ENCODE measurements at places on chromosomes 5 and 9. TPM values are rescaled to one million over a fixed set of nuclear protein-coding genes. Genes with fewer than 3 reads are reported as not detected.
A peak's percentile ranks its signal among the peaks of the same experiment; 100 is the strongest.

GRCh38 chr5:57175551-57176309 is 1.9 kb downstream of the GPBP1 start:
- H3K4me3 ChIP-seq = peak overlapping the region; percentile 98
- DNase-seq = no peak
- peaks cover 44% of the 10 kb centered on the region for H3K36me3 ChIP-seq
- H3K4me1 ChIP-seq = peaks cover 43% of the 10 kb centered on the region

- H3K36me3 ChIP-seq = no peaks in the 10 kb centered on the region
- no peaks in the 10 kb centered on the region for H3K4me1 ChIP-seq
- H3K27ac ChIP-seq = no peak overlapping the region
- H3K4me3 ChIP-seq = no peak overlapping the region
Observed at GRCh38 chr9:84609779-84610178, 59.8 kb upstream of the NTRK2 start.

DNA sequence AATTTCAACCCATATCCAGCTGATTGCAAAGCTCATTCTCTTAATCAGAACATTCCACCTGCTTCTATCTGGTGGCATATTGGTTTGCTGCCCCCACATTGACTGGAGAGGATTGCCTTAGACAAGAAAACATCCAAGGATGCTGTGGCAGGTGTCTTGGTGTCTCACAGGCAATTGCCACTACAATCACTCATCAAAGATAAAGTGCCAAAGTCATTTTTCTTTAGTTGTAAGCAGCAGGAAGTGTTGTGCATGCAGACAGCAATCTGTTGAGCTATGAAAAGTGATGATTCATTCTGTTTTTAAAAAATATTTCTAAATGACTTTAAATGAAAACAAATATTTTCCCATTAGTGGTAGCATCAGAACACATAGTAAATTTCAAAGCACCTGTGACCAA is 53.9 kb downstream of the CDH6 start:
- H3K4me1 ChIP-seq = no peaks in the 10 kb centered on the region
- H3K27me3 ChIP-seq = no peaks in the 10 kb centered on the region
- DNase-seq = no peak
- H3K36me3 ChIP-seq = no peaks in the 10 kb centered on the region
- H3K27ac ChIP-seq = no peak overlapping the region

DNA sequence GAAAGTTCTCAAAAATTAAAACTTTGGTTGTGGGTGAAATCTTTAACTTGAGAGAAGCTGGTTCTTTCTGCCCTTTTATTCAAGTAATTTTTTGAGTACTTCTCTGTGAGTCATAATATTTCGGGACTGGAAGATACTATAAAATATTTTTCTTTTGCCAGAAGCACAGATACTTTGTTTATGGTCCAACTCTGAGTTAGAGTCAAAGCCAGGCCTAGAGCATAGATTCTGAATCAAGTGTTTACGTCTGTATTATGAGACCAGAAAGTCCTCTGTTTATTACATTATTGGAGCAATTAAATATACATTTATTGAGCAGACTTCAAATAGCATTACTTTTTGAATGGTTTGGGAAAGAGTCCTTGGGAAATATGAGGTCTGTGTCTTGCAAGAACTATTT is 187.9 kb downstream of the FER start:
- no peak for DNase-seq
- H3K27me3 ChIP-seq = no peaks in the 10 kb centered on the region
- no peak overlapping the region for H3K4me3 ChIP-seq
- no peaks in the 10 kb centered on the region for H3K4me1 ChIP-seq
- H3K36me3 ChIP-seq = peaks cover 8% of the 10 kb centered on the region

DNA sequence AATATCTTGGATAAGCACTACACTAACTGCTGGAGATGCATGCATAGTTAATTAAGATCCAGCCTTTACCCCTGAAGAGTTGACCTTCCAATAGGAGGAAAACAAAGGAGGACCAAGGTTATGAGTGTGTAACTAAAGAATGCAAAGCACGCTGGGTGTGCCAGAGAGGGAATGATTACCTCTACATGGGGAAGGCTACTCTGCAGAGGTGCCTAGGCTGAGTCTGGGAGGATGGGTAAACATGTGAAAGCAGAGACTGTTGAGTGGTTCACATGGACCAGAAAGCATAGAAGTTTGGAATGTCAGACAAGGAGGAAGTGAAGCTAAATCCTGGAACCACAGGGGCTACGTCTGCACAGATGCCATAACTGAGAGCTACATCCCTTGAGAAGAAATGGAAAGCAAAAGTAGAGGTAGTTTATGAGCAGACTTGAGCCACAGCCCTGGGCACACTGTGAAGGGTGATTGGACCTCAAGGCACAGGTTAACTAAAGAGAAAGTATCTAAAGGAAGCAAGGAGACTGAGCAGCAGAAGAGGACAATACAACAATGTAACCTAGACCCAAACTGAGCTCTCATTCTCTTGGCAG is 176.2 kb downstream of the DENND1A start:
- no peak overlapping the region for H3K27ac ChIP-seq
- no peaks in the 10 kb centered on the region for H3K27me3 ChIP-seq
- DNase-seq = no peak
- H3K36me3 ChIP-seq = peaks cover 9% of the 10 kb centered on the region

GRCh38 chr5:128228521-128228920 is 145.0 kb downstream of the SLC12A2 start:
- H3K27me3 ChIP-seq = peaks cover 2% of the 10 kb centered on the region
- no peak overlapping the region for H3K27ac ChIP-seq
- no peaks in the 10 kb centered on the region for H3K36me3 ChIP-seq
- H3K4me1 ChIP-seq = peaks cover 2% of the 10 kb centered on the region

DNA sequence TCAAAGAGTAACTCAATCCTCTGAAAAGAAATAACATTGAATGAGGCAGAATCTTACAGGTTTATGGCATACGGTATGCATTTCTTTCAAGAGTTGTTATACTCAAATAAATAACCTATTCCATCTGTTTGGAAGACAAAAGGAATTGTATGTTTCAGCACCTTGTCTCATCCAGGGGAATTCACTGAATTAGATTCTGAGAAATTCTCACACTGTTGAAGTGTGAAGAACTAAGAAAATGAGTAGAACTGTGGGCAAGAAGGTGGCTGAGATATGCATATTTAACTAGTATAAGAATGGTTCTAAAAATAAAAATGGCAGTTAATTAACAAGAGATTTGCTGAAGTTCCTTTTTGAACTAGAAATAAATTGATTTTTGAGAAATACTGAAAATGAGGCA is 279.3 kb upstream of the DAP start:
- no peak overlapping the region for H3K4me3 ChIP-seq
- H3K4me1 ChIP-seq = no peaks in the 10 kb centered on the region
- no peak for DNase-seq
- H3K36me3 ChIP-seq = no peaks in the 10 kb centered on the region
- peaks cover 5% of the 10 kb centered on the region for H3K27me3 ChIP-seq

DNA sequence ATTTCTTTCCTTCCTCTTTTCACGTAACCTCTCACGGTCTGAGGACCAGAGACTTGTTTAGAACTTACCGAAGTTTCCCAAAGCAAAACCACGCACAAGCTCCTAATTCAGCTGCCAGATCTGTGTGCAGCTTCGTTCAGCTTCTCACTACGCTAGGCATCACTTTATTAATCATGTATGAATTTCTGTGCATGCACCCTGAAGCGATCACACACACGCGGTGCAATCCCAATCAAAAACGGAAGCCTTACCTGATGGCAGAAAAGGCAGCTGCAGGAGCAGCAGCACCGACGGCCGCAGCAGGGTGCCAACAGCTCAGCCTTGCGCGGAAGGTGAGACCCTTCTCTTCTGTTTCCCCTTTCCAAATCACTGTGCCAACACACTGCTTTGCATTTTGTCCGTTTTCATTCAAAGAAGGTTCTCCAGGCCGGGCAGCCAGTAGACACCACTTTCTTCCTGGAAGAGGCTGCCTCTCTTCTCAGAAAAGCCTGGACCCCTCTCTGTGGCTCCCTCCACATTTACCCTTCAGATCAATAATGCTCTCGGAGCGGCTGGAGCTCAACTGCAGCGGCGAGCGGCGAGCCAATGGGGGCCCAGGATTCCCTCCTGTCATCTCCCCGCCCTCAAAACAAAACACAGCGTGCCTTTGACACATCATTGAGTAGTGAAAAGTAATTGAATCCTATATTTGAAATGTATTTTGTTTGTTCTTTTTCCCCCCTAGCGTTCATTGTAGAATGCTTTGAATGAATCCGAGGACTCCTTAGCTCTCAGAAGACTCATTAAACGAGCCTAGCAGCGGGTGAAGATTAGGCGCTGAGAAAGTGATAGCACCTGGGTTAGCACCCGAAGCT is at the start of gene CDH12:
Gene CDH12 (minus strand): TSS at position 538 of the 854 bp plus-strand sequence.
- peaks cover 5% of the 10 kb centered on the region for H3K27me3 ChIP-seq
- peak within 1 kb of the TSS; percentile 38 for H3K27ac ChIP-seq
- H3K36me3 ChIP-seq = no peaks in the 10 kb centered on the region
- DNase-seq = no peak
- peaks cover 5% of the 10 kb centered on the region for H3K4me1 ChIP-seq

DNA sequence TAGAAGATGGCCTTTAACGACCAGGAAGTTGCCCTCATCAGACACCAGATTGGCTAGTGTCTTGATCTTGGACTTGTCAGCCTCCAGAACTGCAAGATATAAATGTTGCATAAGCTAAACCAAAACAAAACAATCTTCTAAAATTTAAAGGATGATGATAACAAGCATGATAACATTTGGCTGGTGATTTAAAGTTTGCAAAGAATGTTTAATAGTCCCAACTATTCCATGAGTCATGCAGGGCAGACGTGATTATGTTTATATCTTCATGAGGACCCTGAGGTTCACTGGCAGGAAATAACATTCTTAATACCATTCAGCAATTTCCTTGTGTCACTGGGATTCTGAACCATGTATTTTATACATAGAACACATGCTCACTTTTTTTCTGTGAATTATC is 319.8 kb downstream of the HCN1 start:
- H3K36me3 ChIP-seq = no peaks in the 10 kb centered on the region
- no peaks in the 10 kb centered on the region for H3K27me3 ChIP-seq
- no peak overlapping the region for H3K27ac ChIP-seq
- no peak overlapping the region for H3K4me3 ChIP-seq

- H3K27ac ChIP-seq = no peak overlapping the region
- peaks cover 8% of the 10 kb centered on the region for H3K27me3 ChIP-seq
- no peaks in the 10 kb centered on the region for H3K36me3 ChIP-seq
- H3K4me1 ChIP-seq = no peaks in the 10 kb centered on the region
Observed at GRCh38 chr5:39648848-39649227, 224.1 kb upstream of the DAB2 start.

DNA sequence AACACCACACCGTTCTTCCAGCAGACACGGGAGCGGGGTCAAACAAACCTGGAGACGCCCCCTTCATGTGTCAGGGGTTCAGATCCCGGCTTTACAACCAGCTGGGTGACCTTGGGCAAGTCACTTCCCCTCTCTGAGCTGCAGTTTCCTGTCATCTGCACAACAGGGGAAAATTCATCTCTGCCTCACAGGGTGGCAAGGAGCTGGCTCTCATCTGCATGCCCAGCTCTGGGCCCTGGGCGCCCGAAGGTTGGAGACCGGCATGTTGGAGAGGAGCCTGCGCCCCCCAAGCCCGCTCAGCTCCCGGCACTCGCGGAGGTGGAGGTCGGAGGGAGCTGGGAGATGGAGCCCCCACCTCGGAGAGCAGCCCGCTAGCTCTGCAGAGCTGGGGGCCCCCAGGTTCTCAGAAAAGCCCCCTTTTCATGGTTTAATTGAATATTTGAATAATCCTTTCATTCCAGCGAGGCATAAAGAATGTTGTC is 20.4 kb downstream of the NR5A1 start:
- no peaks in the 10 kb centered on the region for H3K4me1 ChIP-seq
- H3K36me3 ChIP-seq = no peaks in the 10 kb centered on the region
- no peak overlapping the region for H3K27ac ChIP-seq
- no peak overlapping the region for H3K4me3 ChIP-seq
- no peak for DNase-seq
- peaks cover 1% of the 10 kb centered on the region for H3K27me3 ChIP-seq

DNA sequence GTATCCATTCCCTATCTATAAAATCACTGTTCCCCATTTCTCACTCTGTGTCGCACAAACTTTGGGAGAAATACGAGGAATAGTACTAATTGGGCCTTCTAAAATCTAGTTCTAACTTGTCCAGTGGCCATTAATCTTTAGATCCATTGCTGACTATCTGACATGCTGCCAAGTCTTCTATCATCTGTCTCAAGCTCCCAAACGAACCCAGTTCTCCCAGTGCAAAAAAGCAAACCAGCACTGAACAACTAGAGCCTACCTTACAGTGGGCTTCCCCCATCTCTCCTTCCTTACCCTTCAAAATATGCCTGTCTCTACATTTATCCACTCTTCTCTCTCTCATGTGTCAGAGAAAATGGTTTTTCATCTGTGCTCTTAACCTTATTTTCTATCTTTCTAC is 3.2 kb upstream of the SPINK7 start:
- no peak overlapping the region for H3K27ac ChIP-seq
- DNase-seq = no peak
- no peak overlapping the region for H3K4me3 ChIP-seq
- H3K4me1 ChIP-seq = no peaks in the 10 kb centered on the region

- H3K4me1 ChIP-seq = peaks cover 22% of the 10 kb centered on the region
- H3K4me3 ChIP-seq = peak within 1 kb of the TSS; percentile 71
- H3K27me3 ChIP-seq = peaks cover 62% of the 10 kb centered on the region
- H3K36me3 ChIP-seq = no peaks in the 10 kb centered on the region
Observed at GRCh38 chr9:121499427-121500164, at the start of gene GGTA1. Gene GGTA1, minus strand, starts transcription at chr9:121499844. Its CDS starts 31,922 bp downstream, at chr9:121467922.

DNA sequence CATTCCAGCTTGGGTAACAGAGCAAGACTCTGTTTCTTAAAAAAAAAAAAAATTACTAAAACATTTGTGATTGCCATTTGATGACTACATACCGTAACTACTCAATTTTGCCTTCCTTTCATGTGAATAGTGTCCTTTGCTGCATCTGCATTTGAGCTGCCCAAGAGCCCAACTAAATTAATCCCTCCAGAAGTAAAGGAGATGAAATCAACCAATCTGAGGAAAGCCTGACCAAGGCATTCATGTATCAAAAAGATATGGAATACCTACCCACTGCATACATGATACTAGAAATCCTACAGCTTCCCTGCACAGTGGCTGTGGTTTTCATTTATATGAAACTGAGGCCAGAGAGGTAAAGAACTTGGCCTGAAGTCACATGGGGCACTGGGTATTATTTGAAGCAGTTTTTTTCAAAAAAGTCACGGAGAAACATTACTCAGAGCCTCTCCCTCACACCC is 177.5 kb downstream of the AOPEP start:
- H3K4me3 ChIP-seq = no peak overlapping the region
- no peak for DNase-seq
- H3K36me3 ChIP-seq = no peaks in the 10 kb centered on the region
- no peak overlapping the region for H3K27ac ChIP-seq
- peaks cover 4% of the 10 kb centered on the region for H3K27me3 ChIP-seq

FOXD4L6 gene
- 0.28 TPM for total RNA-seq
